Stimulated activated CD8-positive, alpha-beta memory T cell treated with anti-CD3 and anti-CD28 coated beads, Interleukin-4, amount 100 ng/mL, for 1 hour (primary cell): ENCODE measurements at places on chromosomes 5 and 9.

DNA sequence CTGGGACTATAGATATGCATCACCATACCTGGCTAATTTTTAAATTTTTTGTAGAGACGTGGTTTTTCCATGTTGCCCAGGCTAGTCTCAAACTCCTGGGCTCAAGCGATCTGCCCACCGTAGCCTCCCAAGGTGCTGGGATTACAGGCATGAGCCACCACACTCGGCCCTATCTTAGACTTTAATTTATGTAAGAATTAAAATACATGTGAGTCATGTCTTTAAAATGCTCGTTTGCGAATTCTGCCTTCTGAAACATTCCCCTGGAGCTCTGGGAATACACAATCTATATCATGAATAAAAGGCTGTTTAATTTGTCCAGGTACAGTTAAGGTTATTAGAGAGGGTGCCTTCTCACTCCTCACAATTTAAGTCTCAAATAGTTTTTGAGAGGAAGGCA, 32.8 kb downstream of the RHOBTB3 start:
- DNase-seq = no peak

DNA sequence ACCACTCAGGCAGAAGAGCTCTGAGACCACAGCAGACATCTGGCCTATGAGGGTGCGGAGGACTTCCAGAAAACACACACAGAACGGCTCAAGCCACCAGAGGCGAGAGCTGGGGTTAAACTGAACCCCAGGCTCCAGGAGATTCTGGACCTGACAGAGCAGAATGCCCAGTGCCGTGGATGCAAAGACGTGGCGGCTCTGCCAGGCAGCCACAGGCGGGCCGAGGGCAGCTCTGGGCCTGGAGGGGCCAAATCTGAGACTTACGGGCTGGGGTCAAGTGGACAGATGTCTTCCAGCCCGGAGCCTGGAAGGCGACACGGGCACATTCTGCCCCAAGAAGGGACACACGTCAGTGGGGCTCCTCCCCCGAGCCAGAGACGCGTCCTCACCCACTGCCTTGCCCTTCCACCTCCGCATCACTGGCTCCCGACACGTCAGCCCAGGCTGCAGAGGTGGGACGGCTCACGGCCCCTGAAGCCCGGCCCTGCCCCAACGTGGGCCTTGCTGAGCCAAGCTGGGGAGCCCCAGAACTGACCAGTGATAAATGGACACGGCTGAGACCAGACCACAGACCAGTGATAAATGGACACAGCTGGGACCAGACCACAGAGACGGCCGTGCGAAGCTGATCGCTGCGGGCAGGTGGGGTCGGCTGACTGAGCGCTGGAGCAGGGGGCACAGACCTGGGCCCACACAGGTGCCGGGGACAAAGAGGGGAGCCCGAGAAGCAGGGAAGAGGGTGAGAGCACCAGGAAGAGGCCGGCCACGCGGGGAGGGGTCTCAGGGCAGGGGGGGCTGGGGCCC, 40.9 kb upstream of the NSMF start:
- DNase-seq = no peak

DNA sequence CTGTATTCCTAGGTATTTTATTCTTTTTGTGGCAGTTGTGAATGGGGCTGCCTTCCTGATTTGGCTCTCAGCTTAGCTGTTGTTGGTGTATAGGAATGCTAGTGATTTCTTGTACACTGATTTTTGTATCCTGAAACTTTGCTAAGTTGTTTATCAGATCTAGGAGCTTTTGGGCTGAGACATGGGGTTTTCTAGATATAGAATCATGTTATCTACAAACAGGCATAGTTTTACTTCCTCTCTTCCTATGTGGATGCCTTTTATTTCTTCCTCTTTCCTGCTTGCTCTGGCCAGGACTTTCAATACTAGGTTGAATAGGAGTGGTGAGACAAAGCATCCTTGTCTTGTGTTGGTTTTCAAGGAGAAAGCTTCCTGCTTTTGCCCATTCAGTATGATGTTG, 129.9 kb downstream of the DMXL1 start:
- DNase-seq = no peak

DNA sequence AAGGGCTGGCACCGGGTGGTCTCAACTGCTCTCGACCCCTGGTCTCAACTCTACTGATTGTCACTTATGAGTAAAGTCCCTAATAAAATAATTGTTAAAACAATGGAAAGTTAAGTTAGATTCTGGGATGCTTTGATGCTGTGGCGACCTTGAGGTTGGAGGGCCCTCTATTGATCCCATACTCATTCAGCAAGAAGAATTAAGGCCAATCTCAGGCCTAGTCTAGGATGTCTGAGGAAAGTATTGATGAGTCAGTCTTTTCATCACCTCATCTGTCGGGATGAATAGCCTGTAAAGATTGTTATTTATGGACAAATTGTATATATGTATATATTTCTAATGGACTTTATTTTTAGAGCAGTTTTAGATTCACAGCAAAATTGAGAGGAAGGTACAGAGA, 50.8 kb downstream of the WDR36 start:
- no peak for DNase-seq

GRCh38 chr5:132065351-132065937, 5.0 kb downstream of the IL3 start:
- DNase-seq = no peak

DNA sequence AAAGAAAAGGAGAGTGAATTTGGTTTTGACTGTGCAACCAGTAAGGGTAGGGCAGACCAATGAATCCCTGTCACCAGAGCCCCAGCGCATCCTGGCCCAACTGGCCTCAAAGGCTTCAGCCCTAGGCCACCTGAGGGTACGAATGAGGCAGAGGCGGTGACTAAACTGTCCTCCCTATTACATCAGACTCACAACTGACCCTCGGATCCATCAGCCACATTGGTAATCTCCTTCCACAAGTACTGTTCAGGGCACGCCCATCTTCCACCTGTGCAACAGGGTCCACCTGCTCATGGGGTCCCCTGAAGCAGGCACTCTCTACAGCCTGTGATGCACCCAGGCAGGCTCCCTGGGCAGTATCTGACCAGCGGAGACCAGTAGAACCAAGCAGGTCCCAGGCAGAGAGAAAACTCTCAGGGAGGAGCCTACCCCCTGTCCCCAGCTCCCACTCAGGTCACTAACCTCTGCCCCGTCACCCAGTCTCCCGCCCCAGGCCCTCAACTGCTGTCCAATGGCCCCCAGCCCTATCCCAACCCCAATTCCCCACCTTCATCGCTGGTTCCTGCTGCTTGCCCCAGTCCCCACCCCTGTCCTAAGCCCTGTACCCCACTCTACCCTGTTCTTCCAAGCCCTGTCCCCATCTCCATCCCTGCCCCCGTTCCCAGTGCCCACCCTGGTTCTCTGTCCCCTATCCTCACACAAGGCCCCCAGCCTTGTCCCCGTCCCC, 904 bp downstream of the EDF1 start:
- DNase-seq = no peak

DNA sequence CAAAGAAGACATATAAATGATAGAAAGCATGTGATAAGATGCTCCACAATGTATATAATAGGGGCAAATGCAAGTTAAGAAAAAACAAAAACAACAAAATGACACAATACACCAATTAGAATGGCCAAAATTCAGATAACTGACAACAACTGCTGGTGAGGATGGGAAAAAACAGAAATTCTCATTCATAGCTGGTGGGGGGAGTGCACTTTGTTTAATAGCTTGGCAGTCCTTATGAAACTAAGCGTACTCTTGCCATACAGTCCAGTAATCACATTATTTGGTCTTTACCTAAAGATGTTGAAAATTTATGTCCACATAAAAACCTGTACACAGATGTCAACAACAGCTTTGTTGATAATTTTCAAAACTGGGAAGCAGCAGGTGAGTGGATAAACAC, 791.1 kb upstream of the CDH10 start:
- no peak for DNase-seq
